ENCODE measurements at places on chromosomes 3 and 15.

GRCh38 chr3:45118615-45119071 is 27.5 kb downstream of the CDCP1 start:
- DNase-seq: no peak

DNA sequence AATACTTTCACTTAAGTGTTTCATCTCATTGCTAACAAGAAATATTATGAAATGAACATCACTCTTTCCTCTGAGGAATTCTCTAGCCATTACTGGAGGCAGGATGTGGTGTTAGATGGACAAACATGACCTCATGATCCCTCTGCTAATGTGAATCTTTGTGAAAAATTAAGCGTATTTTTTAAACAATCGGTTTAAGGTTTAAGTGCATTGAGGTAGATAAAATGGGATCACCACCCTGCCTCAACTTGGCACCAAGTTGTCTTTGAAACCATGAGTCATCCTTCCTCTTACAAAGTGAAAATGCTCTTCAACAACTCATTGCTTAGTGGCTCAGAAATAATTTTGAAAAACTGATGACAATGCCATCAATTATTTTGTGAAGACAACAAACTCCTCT is 76.0 kb upstream of the DCBLD2 start:
- DNase-seq: no peak

- no peak for DNase-seq
These were observed 21.0 kb downstream of the C2CD4A start for GRCh38 chr15:62087671-62088352.

DNA sequence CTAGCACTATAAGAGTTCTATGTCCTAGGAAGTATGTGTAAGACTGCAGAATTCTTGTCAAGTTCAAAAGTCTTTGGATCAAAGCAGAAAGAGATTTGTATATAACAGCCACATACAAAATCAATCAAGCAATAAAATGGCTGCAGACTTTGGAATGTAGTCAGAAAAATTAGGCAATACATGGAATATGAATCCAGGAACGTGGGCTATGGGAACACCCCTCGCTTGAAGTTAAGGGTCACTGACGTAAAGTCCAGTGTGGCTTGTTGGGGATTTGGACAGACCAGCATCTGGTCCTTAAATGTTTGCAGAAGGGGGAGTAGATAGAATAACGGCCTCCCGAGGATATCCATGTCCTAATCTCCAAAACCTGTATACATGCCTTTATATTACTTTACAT is 178.6 kb downstream of the ADAMTS9 start:
- DNase-seq: no peak

- no peak for DNase-seq
These were observed 84.5 kb downstream of the AQP9 start for GRCh38 chr15:58222679-58223078.

- no peak for DNase-seq
These were observed 43.4 kb downstream of the C2CD4A start for GRCh38 chr15:62109982-62110851.
